ENCODE measurements at places on chromosomes 4 and X.

DNA sequence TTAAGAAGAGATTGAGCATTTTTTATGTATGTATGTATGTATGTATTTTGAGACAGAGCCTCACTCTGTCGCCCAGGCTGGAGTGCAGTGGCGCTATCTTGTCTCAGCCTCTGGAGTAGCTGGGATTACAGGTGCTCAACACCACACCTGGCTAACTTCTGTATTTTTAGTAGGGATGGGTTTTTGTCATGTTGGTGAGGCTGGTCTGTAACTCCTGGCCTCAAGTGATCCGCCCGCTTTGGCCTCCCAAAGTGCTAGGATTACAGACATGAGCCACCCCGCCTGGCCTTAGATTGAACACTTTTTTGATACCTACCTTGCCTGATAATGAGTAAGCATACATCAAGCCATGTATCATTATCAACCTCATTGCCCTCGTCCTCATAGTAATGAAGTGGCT, 2.7 kb downstream of the N4BP2 start:
- no peak for DNase-seq

DNA sequence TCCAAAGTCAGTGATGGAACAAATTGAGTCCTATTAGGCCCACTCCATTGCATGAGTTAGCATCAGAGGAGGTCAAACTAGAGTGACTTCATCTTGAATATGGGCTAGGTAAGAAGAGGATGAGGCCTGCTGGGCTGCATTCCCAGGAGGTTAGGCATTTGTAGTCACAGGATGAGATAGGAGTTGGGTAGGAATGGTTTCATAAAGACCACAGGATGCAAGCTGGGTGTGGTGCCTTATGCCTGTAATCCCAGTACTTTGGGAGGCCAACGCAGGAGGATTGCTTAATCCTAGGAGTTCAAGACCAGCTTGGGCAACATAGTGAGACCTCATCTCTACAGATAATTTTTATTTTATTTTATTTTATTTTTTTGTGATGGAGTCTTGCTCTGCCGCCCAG, 26.8 kb downstream of the PDGFRA start:
- no peak for DNase-seq

DNA sequence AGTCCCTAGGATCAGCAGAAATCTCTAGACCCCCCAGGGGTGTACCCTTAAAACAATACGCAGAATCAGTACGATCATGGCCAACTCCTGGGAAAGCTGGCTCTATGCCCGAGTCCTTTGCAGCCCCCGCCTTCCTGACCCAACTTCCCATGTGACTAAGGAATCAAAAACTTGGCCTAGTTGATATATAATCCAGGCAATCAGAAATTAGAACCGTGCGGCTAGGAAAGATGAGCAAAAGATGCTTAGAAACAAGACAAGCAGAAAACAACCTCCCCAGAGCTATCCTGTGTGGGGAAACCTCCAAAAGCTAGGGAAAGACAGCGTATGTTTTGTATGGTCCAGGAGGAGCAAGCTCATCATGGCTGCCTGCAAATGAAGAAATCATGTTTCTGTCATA, 110.0 kb downstream of the PPARGC1A start:
- DNase-seq: no peak

DNA sequence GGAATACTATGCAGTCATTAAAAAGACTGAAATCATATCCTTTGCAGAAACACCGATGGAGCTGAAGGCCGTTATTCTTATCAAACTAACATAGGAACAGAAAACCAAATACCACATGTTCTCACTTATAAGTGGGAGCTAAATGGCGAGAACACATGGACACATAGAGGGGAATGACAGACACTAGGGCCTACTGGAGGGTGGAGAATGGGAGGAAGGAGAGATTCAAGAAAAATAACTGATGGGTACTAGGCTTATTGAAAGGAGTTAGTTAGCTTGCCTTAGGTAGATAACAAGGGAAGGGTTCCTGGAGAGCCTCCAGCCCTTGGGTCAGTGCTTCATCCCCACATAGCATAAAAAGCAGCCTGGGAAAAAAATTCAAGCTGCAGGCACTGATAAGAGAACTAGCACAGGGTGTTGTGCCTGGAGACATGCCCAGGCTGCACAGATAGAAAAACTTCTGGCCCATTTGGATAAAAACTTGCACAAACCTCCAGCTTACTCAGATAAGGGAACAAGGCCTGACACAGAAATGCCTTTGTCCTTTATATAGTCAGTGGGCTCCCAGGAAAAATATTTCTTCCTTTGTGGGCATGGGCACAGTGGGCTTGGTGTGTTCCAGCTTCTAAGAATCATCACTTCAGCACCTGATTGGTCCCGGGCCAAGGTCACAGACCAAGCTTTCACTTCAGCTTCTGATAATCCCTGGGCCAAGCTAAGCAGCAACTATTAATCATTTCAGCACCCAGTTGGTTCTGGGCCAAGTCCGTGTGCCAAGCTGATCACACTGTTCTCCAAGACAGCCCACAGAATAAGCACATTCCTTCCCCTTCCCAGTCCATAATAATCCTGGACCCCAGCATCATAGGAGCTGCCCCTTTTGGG, 23.1 kb upstream of the PWWP3B start:
- DNase-seq: no peak

- DNase-seq: no peak
These were observed 71.5 kb upstream of the HPRT1 start for GRCh38 chrX:134388161-134389109.

- DNase-seq: no peak
These were observed 105.1 kb upstream of the RBPJ start for GRCh38 chr4:26215725-26216124.

DNA sequence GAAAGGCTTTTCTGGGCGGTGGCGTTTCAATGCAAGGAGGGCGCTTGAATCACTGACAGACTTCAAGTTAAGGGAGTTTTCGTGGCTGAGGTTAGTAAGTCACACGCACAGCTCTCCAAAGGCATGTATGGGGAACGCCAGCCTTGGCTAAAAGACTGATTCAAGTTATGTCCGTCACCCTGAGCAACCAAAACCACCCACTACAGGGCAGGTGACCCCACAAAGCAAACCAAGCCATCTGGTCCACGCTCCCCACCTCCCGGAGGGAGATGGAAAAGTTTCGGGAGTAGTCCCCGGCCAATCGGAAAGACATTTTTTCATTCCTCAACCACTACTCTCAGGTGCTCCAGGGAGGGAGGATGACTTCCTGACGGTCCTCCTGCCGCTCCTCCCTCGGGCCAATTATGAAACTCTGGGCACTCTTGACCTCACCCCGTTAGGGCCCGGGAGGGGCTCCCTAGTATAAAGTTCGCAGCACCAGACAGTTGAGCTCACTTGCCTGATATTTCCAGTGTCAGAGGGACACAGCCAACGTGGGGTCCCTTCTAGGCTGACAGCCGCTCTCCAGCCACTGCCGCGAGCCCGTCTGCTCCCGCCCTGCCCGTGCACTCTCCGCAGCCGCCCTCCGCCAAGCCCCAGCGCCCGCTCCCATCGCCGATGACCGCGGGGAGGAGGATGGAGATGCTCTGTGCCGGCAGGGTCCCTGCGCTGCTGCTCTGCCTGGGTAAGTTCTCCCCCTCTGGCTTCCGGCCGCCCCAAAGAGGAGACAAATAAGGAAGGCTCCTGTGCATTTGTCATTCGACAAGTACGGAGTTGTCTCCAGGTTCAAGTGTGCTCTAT, at the start of gene EREG:
Gene EREG, plus strand, starts transcription at position 494 of the 840 bp plus-strand sequence. Its CDS starts 164 bp downstream, at position 658.
- peak; percentile 17 for DNase-seq

- no peak for DNase-seq
These were observed 102.9 kb upstream of the SLC34A2 start for GRCh38 chr4:25552580-25553271.

- DNase-seq: no peak
These were observed 16.1 kb downstream of the NKX3-2 start for GRCh38 chr4:13527981-13528820.

DNA sequence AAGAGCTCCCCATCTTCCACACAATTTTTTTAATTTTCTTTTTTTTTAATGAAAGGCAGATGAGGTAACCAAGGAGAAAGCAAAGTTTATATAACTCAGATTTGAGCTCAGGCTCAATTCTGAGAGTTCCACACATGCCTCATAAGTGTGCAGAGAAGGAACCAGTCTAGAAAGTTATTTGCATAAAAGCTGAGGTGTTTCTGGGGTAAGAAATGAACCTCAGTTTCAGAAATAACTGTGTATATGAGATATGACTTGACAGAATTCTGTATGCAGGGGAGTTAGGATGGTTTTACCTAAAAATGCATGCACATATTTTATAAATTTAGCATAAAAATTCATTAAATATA, 51.3 kb downstream of the DTHD1 start:
- no peak for DNase-seq

DNA sequence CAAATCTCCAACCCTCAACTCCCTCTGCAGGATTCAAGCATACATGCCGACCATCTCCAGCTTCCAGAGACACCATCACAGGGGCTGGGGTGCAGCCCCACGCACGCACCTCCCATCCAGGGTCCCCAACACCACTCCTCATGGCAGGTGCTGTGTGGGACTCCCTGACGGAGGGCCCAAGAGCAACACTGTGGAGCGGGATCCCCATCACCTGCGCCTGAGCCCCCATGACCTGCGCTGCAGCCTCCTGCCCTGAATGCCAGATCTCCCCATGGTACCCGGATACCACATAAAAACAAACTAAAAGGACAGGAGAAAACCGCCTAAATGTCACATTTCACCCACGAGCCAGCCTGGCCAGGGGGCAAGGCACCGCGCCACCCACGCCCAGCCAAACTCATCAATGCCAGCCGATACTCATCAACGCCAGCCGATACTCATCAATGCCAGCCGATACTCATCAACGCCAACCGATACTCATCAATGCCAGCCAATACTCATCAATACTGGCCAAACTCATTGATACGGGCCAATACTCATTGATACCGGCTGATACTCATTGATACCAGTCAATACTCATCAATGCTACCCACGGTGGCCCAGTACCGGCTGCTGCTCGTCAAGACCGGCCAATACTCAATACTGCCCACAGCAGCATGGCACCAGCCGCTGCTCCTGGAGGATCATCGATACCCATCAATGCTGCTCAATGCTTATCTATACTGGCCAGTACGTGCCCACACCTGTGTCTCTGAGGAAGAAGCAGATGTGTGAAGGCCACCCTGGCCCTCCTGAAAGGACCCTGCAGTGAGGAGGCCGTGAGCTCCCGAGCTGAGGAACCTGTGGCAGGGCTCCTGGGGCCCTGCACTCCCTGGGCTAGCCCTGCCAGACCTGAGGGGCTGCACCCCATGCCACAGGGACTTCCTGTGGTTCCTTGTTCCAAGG, 6.2 kb downstream of the CTBP1 start:
- no peak for DNase-seq

DNA sequence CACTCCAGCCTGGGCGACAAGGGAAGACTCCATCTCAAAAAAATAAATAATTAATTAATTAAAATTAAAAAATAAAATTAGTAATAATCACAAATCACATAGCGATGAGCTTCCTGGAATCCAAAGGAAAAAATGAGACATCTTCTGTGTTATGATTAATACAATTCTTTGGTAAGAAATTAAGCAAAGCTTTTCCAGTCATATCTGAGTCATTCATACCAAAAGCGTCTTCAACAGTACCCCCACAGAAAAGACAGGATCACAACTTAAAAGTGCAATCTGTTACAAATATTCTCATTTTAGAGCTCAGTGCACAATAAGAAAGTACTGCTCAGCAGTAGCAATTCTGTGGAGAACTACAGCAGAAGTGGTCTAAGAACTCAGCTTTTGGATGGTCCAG, 168.5 kb upstream of the MXRA5 start:
- DNase-seq: no peak

DNA sequence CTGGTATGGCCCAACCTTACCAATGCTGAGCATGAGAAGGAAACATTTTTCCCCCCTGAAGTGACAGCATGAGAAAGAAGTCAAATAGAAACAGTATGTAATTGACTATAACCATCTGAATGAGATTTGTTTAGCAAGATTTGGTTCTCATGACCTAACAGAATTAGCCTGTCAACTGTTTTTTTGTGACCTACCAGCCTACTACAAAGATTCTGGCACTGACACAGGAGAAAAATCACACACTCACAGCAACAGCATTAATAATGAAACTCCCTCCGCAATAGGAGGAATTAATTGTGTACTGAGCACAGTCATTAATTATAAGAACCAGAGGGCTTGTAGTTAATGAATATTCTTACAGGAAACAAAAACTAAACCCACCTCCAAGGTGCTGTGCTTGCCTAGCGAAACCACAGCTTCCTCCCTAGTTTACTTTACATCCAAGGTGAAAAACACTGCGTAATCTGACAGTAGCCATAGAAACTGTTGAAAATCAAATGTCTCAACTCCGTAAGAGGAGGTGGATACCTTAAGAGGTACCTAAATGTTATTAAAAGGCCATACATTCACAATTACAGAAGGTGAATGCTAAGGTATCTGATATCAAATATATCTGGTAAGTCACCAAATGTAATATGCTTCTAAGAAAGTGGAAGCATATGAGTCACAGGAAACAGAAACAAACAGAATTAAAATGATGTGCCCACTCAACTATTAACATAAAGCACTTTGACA, 34.9 kb downstream of the MMRN1 start:
- peak; percentile 41 for DNase-seq

DNA sequence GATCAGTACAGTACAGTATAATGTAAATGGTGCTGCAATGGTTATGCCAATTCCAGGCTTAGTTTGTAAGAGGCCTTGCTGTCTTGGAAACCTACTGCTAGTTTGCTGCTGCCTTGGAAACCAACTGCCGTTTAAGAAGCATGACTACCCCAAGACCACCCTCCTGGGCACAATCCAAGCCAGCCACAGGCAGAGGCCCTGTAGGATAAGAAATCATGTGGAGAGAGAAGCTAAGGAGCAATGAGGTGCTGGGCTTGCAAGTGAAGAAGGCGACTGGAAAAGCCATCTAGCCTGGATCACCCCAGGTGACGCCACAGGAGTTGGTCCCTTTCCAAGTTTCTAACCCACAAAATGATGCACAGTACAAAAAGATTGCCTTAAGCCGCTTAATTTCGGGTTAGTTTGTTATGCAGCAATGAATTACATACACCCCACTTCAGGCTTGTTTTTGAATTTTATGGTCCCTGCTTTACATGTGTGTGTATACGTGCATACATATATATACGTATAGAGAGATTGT, 16.9 kb downstream of the ZFP42 start:
- no peak for DNase-seq

- DNase-seq: no peak
These were observed 301.9 kb downstream of the TEX13C start for GRCh38 chrX:125621588-125621927.

DNA sequence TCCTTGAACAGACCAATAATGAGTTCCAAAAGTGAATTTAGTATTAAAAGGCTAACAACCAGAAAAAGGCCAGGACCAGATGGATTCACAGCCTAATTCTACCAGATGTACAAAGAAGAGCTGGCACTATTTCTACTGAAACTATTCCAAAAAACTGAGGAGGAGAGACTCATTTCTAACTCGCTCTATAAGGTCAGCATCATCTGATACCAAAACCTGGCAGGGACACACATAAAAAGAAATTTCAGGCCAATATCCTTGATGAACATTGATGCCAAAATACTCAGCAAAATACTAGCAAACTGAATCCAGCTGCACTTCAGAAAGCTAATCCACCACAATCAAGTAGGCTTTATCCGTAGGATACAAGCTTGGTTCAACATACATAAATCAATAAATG, 35.8 kb upstream of the USP46 start:
- DNase-seq: no peak
